Astrocyte of the cerebellum (primary cell): ENCODE measurements at places on chromosomes 6 and 20.

DNA sequence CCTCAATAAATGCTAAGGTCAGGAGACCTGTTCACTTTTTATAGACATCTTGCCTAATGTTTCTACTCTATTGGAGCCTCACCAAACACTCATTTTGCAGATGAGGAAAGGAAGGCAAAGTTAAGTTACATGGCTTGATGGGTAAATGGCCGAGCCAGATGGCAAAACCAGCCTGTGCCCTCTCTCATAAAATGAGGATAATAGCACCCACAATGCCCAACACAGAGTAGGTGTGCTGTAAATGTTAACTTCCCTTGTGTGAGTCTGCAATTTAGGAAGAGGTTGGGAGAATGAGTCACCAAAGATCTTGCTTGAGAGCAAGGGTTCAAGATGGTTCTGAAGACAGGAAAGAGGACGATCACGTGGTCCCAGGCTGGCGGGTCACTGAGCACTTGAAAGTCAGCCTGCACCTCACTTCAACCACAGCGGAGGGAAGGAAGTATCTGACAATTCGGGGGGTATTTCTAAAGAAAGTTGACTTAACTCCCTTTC is 3.3 kb downstream of the KCNK5 start:
- no peak for DNase-seq

DNA sequence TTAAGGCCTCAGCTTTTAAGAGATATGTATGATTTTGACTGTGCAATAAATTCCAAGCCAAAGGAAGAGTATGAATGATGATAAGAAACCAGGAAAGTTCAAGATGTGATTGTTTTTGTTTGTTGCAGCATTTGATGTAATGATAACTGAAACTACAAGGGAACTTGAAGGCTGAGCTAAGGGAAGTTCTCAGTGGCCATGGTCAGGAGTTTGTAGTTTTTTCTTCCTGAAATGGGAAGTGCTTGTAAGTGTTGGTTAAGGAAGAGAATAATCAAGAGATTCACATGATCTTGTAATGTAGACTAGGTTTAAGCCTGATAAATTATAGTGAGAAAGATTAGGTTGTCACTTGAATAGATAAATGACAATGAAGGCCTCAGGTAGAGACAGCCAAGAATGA is 53.4 kb downstream of the PTCHD4 start:
- DNase-seq: no peak

DNA sequence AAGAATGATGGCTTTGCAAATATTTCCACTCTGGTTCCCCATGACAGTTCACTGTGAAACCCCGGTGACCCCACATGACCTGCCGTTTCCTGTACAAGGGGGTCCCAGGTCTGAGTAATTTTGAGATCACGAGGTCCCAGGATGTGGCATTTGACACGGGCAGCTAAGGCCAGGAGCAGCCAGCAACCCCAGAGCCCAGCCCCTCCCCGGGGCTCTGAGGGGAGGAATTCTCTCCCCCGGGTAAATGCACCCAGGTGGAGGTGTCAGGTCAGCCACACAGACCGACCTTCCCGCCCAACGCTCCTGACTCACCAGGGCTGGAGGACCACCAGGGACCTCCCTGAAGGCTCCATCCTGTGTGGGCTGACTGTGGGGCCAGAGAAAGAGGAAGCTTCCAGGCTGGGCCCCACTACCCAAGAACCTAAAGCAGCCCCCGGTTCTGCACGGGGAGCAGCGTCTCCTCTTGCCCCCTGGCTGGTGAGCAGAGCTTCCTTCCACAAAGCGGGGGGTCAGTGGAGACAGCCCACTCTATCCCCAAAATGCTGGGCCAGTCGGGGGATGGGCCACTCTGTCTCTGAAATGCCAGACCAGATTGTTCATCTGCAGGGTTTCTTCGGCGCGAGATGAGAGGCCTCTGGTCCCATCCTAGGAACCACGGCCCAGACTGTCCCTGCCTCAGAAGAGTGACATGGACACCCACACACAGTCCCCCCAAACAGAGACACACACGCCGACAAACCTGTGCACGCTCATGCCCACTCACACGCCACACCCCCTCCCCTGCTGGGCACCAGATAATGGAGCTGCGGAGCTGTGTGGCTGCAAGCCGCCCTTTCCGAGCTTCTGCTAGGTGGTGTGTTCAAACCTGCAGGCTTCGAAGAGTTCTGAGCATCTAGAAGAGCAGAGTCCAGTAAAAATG is 23.4 kb upstream of the SLCO4A1 start:
- no peak for DNase-seq

DNA sequence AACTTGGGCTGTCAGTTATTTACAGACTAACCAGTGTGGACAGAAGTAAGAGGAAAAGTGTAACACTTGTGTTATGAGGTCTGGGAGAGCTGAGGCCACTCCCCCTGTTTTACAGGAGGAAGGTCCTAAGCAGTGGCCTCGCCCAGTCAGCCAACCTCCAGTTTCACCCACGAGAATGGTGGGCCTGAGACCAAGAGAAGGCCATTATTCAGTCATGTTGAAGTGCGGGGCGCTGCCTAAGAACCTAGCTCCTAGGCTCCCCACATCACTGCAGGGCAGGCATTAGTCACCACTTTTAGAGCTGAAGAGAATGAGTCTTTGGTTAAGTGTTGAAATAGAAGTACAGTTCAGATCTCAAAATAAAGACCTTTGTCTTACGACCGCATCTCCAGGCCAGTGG is 27.9 kb downstream of the CDYL start:
- peak; percentile 13 for DNase-seq

GRCh38 chr20:50750145-50750671 is 18.8 kb downstream of the PARD6B start:
- no peak for DNase-seq

- no peak for DNase-seq
Measured at GRCh38 chr20:251354-251753, 6.2 kb upstream of the DEFB132 start.

- no peak for DNase-seq
Measured at GRCh38 chr20:11051136-11051535, 377.3 kb upstream of the JAG1 start.

DNA sequence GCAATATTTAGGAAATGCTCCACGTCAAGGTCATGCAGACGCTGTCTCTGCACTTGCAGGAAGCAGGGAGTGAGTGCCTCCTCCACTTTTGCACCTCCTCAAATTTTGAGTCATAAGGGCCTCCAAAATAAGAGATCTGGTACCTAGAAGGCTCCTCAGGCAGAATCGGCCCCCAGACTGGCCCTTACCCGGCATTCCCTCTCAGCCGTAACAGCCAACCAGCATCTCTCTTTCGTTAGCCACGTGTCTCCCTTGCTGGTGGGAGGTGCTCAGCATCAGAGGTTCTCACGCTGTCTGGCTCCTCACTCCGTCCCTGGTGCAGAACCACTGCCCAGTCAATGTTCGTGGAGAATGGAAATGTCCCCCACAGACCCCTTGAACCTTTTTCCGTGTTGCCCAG is 75.3 kb downstream of the ANKRD60 start:
- no peak for DNase-seq

DNA sequence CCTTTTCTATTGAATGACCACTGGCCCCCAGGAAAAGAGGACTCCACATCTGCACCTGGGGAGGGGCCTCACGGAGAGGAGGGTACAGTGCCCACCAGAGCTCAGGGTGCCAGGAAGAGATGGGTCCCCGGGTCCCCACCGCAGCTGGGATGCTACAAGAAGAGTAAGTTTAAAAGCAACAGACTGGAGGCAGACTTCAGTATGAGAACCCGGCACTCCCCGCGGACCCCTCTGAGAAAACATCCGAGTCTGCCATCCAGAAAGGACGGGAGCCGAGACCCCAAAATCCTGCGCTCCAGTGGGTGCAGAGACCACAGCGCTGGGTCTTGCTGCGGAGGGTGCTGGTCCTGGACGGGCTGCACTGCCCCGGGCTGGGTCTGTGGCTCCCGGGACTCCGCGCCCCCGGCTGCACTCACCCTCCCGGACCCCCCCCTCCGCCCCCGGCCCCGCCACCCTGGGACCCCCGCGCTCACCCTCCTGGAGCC is 350 bp downstream of the HELZ2 start:
- no peak for DNase-seq

DNA sequence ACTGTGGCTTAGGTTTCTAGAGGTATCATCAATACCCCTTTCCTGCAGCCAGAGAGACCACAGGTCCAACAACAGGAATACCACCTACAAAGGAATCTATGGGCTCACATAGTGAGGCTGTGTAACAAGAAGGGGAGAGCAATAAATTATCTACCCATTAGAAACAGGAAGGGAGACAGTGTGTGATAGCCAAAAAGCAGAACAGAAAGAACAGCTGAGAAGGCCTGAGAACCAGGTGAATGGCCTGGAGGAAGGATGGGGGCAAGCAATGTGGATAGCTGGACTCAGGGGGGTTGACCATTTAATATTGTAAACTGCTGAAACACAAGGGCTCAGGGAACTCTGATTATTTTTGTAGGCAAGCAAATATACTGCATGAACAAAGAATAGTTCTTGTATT is 628.2 kb downstream of the COL12A1 start:
- no peak for DNase-seq

DNA sequence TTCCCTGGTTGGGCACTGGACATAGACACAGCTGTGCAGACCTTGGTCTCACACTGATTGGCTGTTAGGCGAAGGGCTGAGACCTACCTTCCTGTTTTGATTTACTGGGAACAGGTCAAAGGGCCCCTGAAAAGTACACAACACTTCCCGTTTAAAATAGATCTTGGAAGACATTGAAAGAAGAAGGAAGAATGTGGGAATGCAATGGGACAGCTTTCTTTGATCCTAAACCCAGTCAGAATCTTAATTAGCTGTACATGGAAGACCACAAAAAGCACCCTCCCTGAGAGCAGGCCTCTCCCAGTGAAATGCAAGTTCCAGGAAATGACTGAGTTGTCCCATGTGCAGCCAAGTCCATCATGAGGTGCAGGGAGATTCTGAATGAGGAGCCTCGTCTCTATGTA is 83.6 kb upstream of the EXOC2 start:
- DNase-seq: no peak

- no peak for DNase-seq
Measured at GRCh38 chr20:54485631-54486030, 10.2 kb downstream of the DOK5 start.

GRCh38 chr6:37015532-37015931 is 10.1 kb downstream of the FGD2 start:
- DNase-seq: no peak

DNA sequence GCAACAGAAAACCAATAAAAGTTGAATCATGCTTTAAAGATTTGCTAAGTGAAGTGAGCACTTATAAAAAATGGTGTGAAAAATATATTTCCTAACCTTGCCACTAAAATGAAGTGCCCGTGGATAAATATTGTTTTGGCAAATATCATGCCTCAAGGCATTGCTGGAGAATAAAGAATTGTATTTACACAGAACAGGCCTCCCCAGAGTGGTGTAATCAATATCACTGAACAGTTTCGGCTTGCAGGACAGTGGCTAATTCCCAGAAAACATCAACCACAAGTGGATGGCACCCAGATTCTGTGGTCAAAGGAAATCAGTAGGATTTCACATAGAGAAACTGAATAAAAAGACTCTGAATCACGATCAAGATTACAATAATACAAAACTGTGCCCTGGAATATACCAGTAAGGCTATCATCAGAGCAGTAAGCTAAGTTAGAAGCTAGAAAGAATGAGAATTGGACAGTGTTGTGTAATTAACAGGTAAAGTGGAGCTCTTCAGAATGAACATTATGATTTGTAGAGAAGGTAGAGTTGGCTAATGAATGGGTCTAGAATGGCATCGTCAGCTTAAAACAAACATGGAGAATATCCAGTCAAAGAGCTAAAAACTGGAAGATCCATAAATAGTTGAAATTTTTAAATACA is 1026.9 kb upstream of the ADGRB3 start:
- DNase-seq: no peak

DNA sequence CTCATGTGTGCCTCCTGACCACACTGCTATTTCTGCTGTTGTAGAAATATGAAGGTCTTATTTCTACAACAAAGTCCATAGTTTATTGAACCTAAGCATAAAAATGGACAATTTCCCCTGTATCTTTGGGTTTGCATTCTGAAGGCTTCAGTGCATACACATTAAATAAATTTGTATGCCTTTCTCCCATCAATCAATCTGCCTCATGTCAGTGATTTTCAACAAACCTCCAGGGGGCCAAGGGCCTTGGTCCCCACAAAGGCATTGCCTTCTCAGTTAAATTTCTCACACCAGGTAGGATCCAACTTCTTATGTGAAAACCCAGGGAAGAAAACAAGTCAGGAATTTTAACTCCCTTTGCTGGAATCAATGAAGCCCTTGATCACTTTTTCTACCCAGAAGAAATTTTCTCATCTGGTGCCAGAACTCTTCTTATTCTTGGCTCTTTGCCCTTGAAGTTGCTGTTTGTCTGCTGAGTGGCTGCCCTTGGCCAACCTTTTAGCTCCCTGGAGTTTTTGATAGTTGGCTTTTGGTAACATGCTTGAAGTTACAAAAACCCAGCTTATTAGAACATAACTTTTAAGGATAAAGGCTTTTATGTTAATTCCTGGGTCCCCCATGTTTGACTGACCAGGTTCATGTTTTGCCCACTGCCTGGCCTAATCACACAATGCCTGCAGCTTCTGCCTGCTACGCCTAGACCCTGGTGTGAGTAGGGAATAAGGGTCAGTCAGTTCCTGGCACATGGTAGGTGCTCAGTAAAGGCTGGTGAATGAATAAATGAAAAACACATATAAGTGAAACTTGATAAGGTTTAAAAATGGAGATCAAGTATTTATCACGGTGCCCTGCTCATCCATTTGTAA is 37.0 kb downstream of the SHLD1 start:
- peak; percentile 71 for DNase-seq

GRCh38 chr6:151018046-151018445 is 152.5 kb downstream of the MTHFD1L start:
- no peak for DNase-seq

DNA sequence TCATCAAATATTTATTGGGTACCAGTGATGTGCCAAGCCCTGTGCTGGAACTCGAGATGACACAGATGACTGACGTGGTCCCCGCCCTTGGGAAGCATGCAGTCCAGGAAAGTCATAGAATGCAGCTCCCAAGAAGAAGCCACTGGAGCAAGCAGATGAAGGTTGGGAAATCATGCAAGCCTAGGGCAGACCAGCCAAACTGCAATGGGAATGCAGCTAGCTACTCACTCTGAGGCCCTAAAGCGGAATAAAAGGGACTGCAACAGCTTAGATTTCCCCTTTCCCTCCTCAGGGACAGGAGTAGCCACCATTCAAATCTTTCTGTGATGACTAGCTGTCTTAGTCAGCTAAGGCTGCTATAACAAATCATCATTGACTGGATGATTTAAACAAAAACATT is 152.2 kb downstream of the MAFB start:
- DNase-seq: no peak

GRCh38 chr20:19974630-19975435 is 42.3 kb upstream of the NAA20 start:
- DNase-seq: peak; percentile 96

- DNase-seq: no peak
Measured at GRCh38 chr6:157516319-157517026, 135.5 kb downstream of the ZDHHC14 start.

DNA sequence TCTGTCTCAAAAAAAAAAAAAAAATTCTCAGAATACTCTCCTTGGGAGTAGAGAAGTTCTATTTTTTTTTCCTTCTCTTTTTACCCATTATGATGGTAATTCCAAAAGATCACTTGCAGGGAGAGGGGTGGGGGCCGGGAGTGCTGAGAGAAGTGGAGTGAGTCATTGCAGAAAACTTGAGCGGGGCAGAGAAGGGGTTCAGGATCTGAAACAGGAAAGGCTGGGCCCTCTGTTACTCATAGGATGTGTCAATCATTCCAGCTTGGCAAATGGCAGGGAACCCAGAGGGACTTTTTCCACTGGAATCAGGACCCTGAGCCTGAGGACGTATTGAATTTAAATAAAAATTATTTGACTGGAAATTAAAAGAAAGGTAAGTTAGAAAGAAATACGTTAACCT is 111.4 kb upstream of the ARMC2 start:
- DNase-seq: peak; percentile 38
